T-helper 1 cell (primary cell): ENCODE measurements at places on chromosomes 5 and 9.
A peak's percentile ranks its signal among the peaks of the same experiment; 100 is the strongest.

DNA sequence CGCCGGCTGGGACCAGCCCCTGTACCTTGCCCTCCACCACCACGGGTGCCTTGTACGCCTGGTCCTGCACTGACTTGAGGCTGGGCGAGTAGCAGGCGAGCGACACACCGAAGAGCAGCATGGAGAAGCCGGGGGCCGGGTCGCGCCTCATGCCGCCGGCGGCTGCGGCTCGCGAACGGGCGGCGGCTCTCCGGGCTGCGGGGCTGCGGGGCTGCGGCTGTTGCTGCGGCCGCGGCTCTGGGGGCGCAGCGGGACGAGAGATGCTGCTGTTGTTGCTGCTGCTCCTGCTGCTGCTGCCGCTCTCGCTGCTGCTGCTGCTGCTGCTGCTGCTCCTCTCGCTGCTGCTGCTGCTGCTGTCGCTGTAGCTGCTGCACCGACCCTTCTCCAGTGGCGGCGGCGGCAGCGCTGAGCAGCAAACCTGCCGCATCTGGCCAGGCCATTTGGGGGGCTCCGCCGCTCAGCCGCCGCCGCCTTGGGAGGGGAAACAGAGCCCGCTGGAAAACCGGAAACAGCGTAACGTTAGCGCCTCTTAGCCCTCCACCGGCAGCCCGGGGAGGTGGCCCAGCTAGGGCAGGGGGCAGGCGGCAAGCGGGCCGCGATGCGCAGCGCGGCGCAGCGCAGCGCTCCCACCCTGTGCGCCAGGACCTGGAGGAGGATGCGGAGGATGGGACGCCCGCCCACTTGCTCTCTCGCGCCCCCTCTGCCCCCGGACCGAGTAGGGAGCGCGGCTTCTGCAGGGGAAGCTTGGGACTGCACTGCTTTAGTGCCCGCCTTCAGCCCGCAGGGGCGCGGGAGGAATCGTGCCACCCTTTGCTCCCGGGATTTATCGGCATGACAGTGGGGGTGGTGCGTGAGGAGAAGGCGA, at the start of gene NRG2:
Gene NRG2 (minus strand): TSS at position 657 of the 865 bp plus-strand sequence.
- peak; percentile 40 for DNase-seq

DNA sequence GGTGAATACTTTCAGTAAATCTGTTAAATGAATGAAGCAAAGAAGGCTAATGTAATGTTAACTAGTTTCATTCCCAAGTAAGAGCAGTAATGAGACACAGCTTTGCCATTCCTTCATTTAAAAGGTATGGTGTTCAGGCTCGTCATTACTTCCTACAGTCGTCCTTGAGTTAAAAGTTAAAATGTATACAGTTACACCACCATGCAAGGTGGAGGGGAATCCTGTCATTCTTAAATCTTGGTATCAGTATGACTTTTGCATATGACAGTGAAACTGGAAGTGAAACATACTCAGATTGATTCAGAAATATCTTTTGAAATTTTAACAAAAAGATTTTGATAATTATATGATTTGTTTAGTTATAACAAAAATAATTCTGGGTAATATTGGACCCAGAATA, 25.9 kb downstream of the MTRR start:
- DNase-seq: no peak

- no peak for DNase-seq
Measured at GRCh38 chr5:142863856-142864255, 93.7 kb downstream of the ARHGAP26 start.

DNA sequence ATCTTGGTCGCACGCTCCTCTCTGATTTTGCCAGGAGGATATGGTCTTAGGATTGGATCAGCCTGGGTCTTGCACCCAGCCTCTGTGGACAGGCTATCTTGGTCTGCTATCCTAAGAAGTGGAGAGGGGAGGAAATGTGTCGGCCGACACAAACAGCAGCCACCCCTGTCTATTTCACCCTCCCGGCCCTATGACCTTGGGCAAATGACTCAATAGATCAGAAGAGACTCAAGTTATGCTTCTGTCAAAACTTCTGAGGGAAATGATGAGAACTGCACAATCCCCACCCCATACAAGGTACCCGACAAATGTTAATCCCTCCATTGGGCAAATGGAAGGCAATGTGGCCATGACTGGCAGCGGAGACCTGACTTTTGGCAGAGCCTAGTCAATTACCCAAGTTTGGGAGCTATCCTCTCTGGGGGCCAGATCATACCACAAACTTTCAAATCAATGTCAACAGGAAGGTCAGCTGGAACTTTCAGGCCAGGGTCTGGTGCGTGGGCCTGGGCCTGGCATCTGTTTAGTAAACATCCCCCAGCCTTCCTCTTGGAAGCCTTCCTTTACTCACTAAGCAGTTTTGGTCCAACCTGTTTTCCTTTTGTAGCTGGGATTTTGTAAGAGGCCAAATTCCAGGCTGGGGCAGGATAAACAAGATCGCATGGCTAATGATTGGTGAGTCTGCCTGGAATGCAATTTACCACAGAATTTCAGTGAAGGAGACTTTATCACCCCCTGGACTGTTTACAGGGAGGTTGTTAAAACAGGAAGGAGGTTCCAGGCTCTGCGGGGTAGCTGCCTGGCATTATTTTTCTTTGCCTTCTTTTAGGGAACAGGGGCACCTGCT, 64.2 kb upstream of the CPEB4 start:
- no peak for DNase-seq

DNA sequence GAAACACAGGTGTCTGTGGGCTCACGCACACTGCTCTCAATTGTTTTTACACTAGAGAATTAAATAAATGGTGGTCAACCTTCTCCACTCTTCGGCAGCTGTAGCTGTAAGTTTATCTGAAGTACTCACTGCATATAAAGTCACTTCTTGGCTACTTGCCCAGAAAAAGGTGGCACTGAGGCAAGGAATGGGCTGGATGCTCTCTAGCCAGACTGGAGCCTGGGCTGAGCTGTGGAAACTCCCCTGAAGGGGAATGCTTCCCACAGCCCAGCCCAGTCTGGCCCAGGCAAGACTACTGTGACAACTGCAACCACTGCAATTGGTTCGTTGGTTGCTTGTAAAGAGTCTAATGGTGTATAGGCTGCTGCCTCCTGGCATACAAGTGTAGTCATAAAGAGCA, 4.5 kb downstream of the LEAP2 start:
- no peak for DNase-seq

- no peak for DNase-seq
Measured at GRCh38 chr5:143023411-143024096, 253.4 kb downstream of the ARHGAP26 start.
